Liver (tissue), 10 donors: ENCODE measurements at places on chromosomes 1 and 21. TPM values are rescaled to one million over a fixed set of nuclear protein-coding genes. Genes with fewer than 3 reads are reported as not detected.

- no peak for DNase-seq
- H3K27me3 ChIP-seq = no peaks in the 10 kb centered on the region
- H3K27ac ChIP-seq = no peak overlapping the region
- no peaks in the 10 kb centered on the region for H3K4me1 ChIP-seq
Observed at GRCh38 chr1:202056644-202057334, 46.4 kb downstream of the ELF3 start.

CD1E gene
- 0.56 TPM for total RNA-seq

DNA sequence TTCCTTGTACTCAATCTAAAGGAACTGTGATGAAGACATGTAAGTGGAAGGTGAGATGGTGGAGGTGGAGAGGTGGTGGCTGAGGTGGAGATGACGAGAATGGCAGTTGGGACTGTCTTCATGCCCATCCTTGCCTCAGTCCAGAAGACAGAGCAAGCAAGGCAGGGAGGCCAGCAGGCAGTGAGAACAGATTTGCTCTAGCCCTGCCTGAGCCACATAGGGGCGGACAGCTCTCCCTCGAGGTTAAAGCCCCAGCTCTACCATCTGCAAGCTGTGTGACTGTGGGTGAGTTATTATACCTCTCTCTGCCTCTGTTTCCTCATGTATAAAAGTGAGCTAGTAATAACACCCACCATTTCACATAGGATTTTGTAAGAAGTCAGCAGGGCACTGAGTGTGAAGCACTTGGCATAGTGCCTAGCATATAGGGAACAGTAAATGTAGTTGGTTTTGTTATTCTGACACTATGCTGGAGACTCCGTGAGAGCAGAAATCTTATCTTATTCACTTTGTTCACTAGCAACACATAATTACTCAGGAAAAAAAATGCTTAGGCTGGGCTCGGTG, 4.8 kb upstream of the FAM110D start:
- no peaks in the 10 kb centered on the region for H3K36me3 ChIP-seq
- H3K4me3 ChIP-seq = no peak overlapping the region
- no peak for DNase-seq
- no peaks in the 10 kb centered on the region for H3K4me1 ChIP-seq
- peaks cover 4% of the 10 kb centered on the region for H3K27me3 ChIP-seq

CITED4 gene
- 6.2 TPM for total RNA-seq

FMO3 gene
- total RNA-seq = 11.1 TPM

DNA sequence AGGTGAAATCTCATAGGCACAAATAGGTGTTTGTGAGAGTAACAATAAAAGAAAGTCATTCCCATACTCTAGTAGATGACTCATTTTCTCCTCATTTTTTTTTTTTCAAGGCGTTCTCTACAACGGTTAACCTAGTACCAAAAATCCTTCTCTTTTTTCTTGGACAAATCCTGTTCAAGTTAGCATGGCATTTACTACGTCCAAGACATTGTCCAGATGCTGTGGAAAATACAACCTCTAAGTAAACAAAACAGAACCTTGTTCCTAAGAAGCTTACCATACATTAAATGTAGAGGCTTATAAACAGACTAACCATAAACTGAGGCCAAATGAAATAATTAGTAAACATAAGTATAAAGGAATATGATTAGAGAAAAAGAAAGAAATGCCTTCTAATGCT, 76.2 kb upstream of the RGS4 start:
- no peaks in the 10 kb centered on the region for H3K36me3 ChIP-seq
- H3K4me3 ChIP-seq = no peak overlapping the region
- no peaks in the 10 kb centered on the region for H3K4me1 ChIP-seq
- no peak overlapping the region for H3K27ac ChIP-seq

DNA sequence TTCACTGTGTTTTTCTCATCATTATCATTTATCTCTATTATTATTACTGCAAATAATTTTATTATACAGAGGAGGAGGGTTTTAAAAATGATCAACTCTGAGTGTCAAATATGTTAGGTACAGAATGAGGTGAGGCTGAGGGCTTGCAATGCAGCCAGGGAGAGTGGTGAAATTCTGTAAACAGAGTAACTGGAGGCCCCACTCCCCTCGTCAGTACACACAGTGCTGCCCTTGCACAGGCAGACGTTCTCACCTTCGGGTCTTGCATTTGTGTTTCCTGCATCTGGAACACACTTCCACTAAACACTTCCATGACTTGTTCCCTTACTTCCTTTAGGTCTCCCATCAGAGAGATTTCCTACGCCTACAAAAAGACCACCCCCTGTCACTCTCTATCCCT, 24.3 kb upstream of the COA6 start:
- no peak for DNase-seq
- H3K4me1 ChIP-seq = no peaks in the 10 kb centered on the region
- no peak overlapping the region for H3K4me3 ChIP-seq
- no peak overlapping the region for H3K27ac ChIP-seq
- H3K27me3 ChIP-seq = no peaks in the 10 kb centered on the region

SPRR5 gene
- not detected for total RNA-seq

DNA sequence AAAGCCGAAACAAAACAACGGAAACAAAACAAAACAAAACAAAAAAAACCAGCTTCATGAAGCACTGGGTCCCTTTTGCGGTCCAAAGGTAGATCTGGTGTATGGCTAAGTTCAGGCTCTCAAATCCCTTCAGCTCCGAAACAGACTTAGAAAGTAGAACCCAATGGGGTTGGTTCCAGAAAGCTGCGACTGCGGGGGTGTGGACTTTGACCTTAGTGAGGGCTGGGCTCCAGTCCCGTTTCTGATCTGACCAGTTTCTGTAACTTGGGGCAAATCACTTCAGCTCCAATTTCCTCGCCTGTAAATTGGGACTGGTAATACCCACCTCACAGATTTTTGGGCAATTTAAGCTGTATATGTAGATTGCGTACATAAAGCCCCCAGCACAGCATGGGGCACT, 105.2 kb downstream of the ZSCAN20 start:
- no peak overlapping the region for H3K27ac ChIP-seq
- H3K4me3 ChIP-seq = no peak overlapping the region

DNA sequence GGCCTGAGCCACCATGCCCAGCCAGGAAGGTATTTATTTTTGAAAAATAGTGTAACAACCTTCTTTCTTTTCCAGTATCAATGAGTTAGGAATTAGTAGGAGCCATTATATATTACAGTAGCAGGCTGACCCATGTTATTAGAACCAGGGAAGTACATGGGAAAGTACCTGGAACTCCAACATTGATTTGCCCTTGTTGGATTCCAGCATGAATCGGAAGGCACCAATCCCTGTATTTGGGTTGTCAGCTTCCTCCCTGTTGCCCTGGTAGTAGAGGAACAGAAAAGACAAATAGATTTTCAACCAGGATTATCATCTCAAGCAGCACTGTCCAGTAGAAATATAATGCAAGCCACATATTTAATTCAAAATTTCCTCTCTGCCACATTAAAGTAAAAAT, 10.2 kb upstream of the RBM8A start:
- peaks cover 2% of the 10 kb centered on the region for H3K36me3 ChIP-seq
- DNase-seq = no peak
- H3K4me3 ChIP-seq = no peak overlapping the region
- H3K4me1 ChIP-seq = no peaks in the 10 kb centered on the region

DNA sequence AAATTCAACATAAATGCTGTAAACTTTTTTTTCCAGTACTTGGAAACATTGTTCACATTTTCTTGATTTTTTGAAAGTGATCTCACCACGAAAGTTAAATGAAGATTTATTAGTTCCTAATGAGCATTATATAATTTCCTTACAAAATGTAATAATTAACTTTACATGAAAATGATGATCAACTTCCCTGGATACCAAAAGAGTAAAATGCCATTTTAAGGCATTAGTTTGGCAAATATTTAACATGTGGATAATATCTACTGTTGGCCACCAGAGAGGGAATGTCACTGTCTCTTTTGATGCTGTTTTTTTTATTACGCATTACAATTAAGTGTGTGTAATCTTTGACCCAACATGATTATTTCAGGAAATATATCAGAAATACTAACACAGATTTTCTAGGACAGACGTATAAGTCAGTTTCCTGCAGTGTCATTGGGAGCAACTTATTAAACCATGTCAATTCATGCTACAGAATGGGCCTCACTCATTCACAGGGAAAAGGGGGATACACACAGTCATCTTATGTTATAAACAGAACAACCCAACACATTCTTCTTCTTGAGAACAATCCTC, 903.9 kb upstream of the ADGRL2 start:
- no peak overlapping the region for H3K4me3 ChIP-seq
- no peaks in the 10 kb centered on the region for H3K36me3 ChIP-seq
- no peak for DNase-seq
- no peak overlapping the region for H3K27ac ChIP-seq

- H3K27ac ChIP-seq = no peak overlapping the region
- H3K36me3 ChIP-seq = no peaks in the 10 kb centered on the region
- H3K4me3 ChIP-seq = peak overlapping the region; percentile 51
- H3K4me1 ChIP-seq = no peaks in the 10 kb centered on the region
- DNase-seq = peak; percentile 81
- H3K27me3 ChIP-seq = no peaks in the 10 kb centered on the region
Observed at GRCh38 chr1:223129229-223129901, 13.7 kb downstream of the TLR5 start.

DNA sequence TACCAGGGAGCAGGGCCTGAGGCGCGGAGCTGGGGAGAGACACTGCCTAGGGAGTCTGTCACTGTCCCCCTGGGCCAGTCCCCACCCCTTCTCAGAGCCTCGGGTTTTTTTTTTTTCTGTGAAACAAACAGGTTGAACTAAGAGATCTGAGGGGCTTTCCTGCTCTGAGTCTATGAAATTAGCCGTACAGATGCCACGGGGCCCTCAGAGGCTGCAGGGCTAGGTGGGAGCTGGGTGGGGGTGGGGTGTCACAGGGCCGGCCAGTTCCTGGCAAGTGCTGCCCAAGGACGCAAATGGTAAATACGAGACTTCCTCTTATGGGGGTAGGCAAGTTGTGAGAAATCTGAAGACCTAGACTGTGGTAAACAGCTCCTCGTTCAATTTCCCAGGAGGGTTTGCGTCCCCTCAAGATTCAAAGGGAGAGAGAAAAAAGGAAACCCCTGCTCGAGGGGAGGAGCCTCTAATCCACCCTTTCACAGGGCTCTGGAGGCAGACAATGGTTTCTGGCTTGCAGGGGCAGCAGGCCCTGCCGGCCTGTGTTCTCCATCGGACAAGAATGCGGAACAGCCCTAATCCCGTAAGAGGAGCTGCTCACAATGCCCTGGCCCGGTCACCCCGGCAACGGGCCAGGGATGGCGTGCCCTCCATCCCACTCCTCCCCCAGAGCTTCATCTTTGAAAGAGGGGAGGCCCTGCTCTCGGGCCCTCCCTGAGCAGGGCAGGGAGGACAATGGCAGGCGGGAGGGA, 7.8 kb downstream of the NUAK2 start:
- peaks cover 26% of the 10 kb centered on the region for H3K4me1 ChIP-seq
- H3K36me3 ChIP-seq = no peaks in the 10 kb centered on the region
- no peaks in the 10 kb centered on the region for H3K27me3 ChIP-seq
- peak overlapping the region; percentile 59 for H3K27ac ChIP-seq
- DNase-seq = no peak
- no peak overlapping the region for H3K4me3 ChIP-seq

DNA sequence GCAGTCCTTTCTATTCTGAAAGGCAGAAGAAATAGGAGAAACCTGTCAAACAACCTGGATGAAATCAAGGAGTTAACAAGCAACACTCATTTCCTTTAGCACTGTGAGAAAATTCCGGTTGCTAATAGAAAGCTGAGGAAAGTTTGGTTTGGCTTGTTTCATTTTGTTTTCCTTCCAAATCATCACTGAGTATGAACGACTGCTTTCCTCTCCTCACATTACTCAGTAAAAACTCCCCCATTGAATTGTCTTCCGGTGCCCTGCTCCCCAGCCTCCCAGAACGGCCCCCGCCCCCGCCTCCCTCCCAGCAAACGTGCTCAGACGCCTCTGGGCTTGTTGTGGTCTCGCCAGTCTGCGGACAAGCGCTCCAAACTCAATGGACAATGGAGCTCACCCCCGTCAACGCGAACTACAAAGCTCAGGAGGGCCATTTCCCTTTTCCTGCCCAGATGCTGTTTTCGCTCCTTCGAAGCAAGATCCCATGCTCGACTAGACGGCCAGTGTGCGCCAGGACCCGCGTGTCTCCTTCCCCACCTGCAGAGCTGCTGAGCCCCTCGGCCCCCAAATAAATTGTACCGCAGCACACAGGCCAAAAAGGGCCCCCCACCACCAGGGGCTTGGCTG, 747 bp downstream of the STX6 start:
- no peaks in the 10 kb centered on the region for H3K27me3 ChIP-seq
- H3K4me1 ChIP-seq = peaks cover 5% of the 10 kb centered on the region
- DNase-seq = peak; percentile 66
- peak overlapping the region; percentile 94 for H3K27ac ChIP-seq

GRCh38 chr21:16777041-16777720, 735.7 kb upstream of the CXADR start:
- no peaks in the 10 kb centered on the region for H3K4me1 ChIP-seq
- no peak overlapping the region for H3K27ac ChIP-seq
- no peaks in the 10 kb centered on the region for H3K36me3 ChIP-seq
- H3K4me3 ChIP-seq = no peak overlapping the region

SH2D5 gene
- 0.05 TPM for total RNA-seq

DNA sequence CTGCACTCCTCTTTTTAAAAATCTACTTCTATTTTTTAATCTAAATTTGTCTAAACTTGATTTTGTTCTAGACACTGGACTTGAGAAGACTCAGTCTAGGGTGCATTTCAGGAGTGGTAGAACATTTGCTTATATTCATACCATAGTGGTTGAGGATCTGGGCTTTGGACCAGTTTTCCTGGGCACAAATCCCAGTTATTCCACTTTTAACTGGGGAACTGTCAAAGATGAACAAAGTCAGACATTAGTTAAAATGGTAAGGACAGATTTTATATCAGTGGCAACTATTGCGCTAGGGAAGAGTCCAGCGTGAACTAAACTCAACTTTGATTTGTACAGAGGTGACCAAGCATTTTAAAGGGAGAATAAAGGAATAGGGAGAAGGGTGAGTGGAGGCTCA, 102.4 kb downstream of the FMN2 start:
- H3K4me1 ChIP-seq = no peaks in the 10 kb centered on the region
- no peaks in the 10 kb centered on the region for H3K36me3 ChIP-seq
- H3K4me3 ChIP-seq = no peak overlapping the region
- DNase-seq = no peak
- H3K27ac ChIP-seq = no peak overlapping the region

GRCh38 chr1:208829595-208829994, 585.4 kb upstream of the PLXNA2 start:
- no peak for DNase-seq
- peaks cover 2% of the 10 kb centered on the region for H3K27me3 ChIP-seq
- H3K36me3 ChIP-seq = no peaks in the 10 kb centered on the region
- H3K4me1 ChIP-seq = no peaks in the 10 kb centered on the region
- no peak overlapping the region for H3K27ac ChIP-seq
- no peak overlapping the region for H3K4me3 ChIP-seq

DIPK1A gene
- 7.9 TPM for total RNA-seq

GRCh38 chr1:180181048-180181447, 26.4 kb downstream of the QSOX1 start:
- no peak overlapping the region for H3K27ac ChIP-seq
- no peaks in the 10 kb centered on the region for H3K4me1 ChIP-seq
- H3K36me3 ChIP-seq = no peaks in the 10 kb centered on the region
- no peak for DNase-seq
- no peaks in the 10 kb centered on the region for H3K27me3 ChIP-seq

DNA sequence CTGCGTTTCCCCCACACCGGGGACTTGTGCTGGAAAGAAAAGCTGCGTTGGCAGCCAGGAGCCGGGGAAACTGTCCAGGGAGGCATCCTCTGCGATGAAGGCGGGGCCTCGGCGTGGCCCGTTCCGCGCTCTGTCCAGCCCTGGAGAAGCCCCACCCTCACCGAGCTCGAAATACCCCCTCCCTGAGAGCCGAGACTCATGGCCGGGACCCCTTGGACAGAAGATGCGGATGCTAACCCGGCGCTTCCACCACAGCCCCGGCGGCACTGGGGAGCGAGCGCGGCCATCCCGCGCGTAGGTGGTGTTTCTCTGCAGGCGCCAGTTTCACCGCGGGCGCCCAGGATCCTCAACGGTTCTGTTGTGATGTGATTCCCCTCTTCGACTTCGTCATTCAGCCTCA, 31.6 kb downstream of the PDE9A start:
- no peak for DNase-seq
- no peak overlapping the region for H3K27ac ChIP-seq
- no peak overlapping the region for H3K4me3 ChIP-seq
